Activated T-helper 1 cell treated with anti-CD3 and anti-CD28 coated beads, Interleukin-12 subunit alpha, Interleukin-12 subunit beta, Interleukin-2, Interleukin-4 antibody, amounts not matched to agents 30 ng/mL and 10 ng/mL and 1 ng/mL, durations not matched to agents 14 hours and 24 hours and 36 hours (primary cell): ENCODE measurements at places on chromosomes 3 and 15. TPM values are rescaled to one million over a fixed set of nuclear protein-coding genes. Genes with fewer than 3 reads are reported as not detected.

The SLC22A13 gene
- total RNA-seq, result 0.65 and 0.78 TPM in 2 replicates

The ISLR gene
- not detected in 2 replicates for total RNA-seq

The APOD gene
- total RNA-seq, result 3.4 and 4.0 TPM in 2 replicates

The AHSG gene
- 0.16 TPM in 1 of 2 replicates, not detected in the other for total RNA-seq

The LYSMD4 gene
- total RNA-seq, result 10.1 and 10.3 TPM in 2 replicates

The TRIM42 gene
- total RNA-seq, result not detected in 2 replicates

The CLDN16 gene
- not detected in 2 replicates for total RNA-seq

The ADGRG7 gene
- total RNA-seq, result not detected in 2 replicates

The CHL1 gene
- total RNA-seq, result not detected in 2 replicates

The FGF12 gene
- total RNA-seq, result not detected in 2 replicates

The FANCI gene
- total RNA-seq, result 167 and 172 TPM in 2 replicates

The DUOXA2 gene
- not detected in 2 replicates for total RNA-seq

The ZNF660 gene
- total RNA-seq, result 0.21 TPM in 1 of 2 replicates, not detected in the other

The EBLN2 gene
- 8.4 and 9.6 TPM in 2 replicates for total RNA-seq

The SAXO2 gene
- 0.54 and 0.57 TPM in 2 replicates for total RNA-seq

The CGNL1 gene
- total RNA-seq, result not detected in 2 replicates
